ENCODE measurements at places on chromosomes 1 and 21.

- DNase-seq, result no peak
Observed at GRCh38 chr21:38984982-38985567, 179.3 kb downstream of the ETS2 start.

GRCh38 chr1:68144856-68145255 is 87.5 kb downstream of the WLS start:
- no peak for DNase-seq

DNA sequence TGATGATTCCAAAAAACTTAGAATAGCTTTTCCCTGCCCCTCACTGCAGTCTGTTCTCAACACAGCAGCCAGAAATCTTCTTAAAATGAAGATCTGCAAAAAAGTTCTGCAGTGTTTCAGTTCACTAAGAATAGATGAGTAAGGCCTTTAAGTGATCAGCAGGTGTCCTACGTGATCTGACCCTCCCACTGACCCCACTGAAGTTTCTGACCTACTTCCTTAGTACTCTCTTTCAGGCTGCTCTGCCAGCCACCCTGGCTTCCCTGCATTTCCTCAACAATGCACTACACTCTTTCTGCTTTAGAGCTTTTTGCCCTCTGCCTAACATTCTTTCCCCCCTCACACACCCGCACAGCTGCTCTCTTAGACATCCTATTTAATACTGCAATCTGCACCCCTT is 182.5 kb downstream of the AKT3 start:
- no peak for DNase-seq

DNA sequence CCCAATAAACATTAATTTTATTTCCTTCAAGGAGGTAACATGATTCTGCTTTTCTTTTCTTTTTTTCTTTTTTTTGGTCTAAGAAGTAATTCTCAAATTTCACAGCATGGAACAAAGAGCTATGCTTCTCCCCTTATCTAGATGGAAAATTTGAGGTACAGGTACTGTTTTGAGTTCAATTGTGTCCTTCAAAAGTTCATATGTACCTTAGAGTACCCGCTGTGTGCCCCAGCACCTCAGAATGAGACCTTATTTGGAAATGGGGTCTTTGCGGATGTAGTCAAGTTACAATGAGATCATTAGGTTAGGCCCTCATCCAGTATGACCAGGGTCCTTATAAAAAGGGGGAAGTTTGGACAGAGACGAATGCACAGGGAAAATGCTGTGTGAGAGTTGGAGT is 22.0 kb downstream of the ELAPOR1 start:
- no peak for DNase-seq

DNA sequence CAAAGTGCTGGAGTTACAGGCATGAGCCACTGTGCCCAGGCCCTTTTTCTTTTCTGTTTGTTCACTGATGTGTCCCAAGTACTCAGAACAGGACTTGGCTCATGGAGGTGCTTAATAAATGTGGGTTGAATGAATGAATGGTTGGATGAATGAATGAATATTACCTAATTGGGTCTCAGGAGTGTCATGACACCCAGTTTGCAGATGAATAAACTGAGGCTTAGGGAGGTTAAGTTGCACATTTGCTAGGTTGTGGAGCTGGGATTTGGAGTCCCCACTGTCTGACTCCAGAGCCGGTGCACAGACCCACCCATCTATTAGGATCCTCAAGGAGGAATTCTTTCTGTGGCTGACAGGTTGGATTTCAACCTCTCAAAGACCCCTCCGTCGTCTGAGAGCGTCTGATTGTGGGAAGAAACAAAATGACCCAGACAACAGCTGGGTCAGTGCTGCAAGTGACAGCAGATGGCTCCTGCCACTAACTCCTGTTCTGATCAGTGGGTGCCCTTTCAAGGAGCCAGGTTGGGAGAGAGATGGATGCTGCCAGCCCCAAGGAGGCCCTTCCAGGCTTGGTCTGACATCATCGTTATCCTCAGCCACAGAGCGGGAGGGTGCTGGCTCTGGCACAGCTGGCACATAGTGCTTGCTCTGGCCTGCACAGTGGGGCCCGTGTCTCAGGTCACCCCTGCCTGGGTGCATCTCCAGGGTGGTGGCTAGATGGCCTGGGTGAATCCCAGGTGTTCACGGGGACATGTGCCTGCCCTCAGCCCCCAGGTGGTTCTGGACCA is 24.2 kb downstream of the ARHGEF10L start:
- no peak for DNase-seq

DNA sequence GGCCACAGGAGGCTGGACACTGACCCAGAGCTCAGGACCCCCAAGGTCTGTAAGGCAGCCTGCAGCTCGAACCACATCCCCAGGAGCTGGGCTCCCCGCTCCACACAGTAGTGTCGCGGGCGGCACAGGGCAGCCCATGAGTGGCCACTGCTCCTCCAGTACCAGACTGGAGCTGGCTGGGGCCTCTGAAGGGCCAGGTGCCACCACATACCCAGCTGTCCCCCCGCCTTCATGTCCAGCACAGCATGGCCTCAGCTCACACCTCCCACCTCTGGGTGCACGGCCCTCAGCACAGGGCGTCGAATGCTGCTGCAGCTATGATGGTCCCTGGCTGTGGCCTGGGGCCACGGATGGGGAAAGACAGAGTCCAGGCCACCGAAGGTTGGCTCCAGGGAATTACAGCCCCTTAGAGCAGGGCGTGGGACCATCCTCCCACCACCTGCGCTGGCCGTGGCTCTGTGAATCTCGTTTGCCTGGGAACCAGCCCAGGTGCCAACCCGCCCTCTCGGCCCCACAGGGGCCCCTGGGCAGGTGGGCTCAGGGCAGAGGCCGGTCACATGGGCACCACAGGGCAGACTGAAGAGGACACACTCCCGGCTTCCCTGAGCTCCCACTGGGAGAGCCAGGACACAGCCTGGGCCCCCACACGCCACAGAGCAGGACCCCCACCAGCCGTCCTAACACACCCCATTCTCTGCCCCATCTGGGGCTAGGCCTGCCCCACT is 2.1 kb upstream of the TNFRSF4 start:
- DNase-seq, result no peak

- DNase-seq, result peak; percentile 82
Observed at GRCh38 chr1:156480411-156481192, 20.0 kb downstream of the MEF2D start.

GRCh38 chr21:41370840-41371684 is 9.2 kb downstream of the MX2 start:
- no peak for DNase-seq

DNA sequence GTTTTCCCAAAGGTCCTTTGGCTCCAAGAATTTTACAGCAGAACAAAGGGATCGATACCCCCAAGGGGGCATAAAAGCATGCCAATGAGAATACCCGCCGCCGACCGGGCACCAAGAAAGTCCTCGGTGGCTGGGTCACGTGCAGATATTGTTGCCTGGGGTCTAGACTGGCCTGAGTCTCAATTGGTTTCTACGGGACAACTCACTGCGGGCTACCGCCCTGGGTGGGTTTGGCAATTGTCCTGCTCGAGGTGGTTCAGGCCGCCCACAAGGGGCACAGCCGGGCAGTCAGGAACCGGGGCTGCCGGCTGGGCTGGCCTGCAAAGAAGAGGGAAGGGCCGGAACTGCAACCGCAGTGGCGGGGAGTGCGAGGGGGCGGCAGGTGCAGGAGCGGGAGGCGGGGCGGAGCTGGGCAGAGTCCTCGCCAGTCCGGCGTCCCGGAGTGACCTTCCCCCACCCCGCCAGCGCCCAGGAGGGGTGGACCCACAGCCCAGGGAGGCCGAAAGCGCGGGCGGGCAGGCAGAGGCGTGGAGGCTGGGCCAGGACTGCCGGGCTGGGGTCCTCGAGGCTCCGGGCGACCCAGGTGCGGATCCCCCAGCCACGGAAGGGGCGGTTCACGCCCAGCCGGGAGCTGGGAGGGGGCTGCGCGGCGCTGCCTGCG is 926 bp upstream of the ATP1B1 start:
- DNase-seq, result peak; percentile 19

DNA sequence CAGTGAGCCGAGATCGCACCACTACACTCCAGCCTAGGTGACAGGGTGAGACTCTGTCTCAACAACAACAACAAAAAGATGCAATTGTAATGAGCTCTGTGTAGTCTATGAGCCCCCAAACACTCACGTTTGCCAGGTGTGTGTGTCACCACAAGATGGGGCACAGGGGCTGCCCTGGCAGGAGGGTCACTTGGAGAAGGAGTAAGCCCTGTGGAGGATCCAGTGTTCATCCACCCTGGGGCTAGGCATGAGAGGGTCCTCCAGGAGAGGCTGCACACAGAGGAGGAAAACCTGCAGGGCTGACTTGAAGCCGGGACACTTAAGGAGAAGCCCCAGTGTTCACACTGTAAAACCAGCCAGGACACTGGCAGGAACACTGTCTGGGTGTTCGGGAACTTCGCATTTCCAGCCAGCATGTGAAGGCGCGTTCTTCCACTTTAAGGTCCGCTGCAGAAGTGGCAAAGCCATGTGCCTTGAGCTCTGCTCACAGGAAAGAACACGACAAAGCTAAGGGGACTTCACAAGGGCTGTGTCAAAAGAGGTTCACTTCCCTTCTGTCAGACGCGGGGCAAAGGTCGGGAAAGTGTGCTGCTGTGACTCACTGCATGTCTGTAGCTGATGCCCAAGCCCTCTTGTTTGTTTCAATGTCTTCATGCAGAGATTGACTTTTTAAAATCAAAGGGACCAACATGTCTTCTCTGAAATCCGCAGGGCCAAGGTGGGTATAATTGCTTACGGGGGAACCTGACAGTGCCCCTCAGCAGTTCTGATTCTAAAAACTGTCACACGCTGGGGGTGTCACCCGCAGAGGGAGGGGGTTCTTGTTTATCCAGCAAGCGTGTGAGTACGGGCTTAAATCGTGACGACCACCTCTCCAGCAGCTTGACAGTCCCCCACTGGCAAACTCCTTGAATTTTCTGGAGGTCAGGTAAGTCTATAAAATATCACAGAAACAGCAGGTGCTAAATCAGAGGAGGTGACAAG is 102.8 kb downstream of the RIPK4 start:
- DNase-seq, result no peak

- no peak for DNase-seq
Observed at GRCh38 chr1:98323388-98323787, 338.1 kb upstream of the SNX7 start.

- DNase-seq, result no peak
Observed at GRCh38 chr1:91529856-91530255, 29.2 kb downstream of the CDC7 start.

- DNase-seq, result no peak
Observed at GRCh38 chr1:75671708-75672107, 52.8 kb upstream of the ACADM start.

DNA sequence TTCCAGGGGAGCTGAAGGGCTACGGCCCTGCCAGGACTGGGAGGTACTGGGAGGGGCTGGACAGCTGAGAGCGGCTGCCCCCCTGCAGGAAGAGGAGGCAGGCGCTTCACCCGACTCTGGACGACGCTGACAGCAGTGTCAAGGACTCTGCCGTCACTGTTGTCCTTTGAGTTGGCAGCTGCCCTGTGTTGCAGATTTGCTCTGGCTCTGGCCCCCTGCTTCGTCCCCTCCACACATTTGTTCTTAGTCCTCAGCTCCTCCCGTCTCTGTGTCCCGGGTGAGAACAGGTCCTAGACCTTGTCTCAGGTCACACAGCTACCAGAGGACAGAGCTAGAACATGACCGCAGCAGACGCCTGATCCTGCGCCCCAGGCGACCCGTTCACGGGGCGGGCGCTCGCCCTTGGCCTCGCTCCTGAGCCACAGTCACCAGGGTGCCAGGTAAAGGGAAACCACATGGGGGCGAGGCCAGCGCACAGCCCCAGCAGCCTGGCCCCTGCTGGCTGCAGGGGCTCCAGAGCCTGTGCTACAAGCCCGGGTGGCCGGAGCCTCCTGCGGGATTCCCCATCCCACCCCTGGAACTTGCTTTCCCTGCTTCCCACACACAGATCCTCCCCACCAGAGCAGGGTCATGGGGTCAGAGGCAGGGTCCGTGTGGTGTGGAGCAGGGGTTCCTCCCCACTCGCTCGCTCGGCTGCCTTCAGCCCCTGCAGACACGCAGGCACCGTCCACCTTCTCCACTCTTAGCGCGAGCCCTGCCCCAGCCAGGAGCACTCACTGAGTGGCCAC is 10.7 kb upstream of the NPHP4 start:
- DNase-seq, result no peak
